Aortic smooth muscle cell (primary cell): ENCODE measurements at places on chromosomes 5 and 9. TPM values are rescaled to one million over a fixed set of nuclear protein-coding genes. Genes with fewer than 3 reads are reported as not detected.

NPR3 gene
- total RNA-seq = 24.3 and 39.2 TPM in 2 replicates

EQTN gene
- total RNA-seq = not detected in 2 replicates

TCF7 gene
- total RNA-seq = 1.2 and 2.8 TPM in 2 replicates

ANKRD31 gene
- total RNA-seq = 0.06 and 0.13 TPM in 2 replicates

IL5 gene
- not detected in 2 replicates for total RNA-seq

NOTCH1 gene
- total RNA-seq = 23.5 and 39.6 TPM in 2 replicates

ZFAND5 gene
- 130 and 183 TPM in 2 replicates for total RNA-seq

DBH gene
- total RNA-seq = not detected in 2 replicates

AMBP gene
- 0.12 and 0.53 TPM in 2 replicates for total RNA-seq

ZBTB43 gene
- total RNA-seq = 12.9 and 14.0 TPM in 2 replicates

CLK4 gene
- total RNA-seq = 28.1 and 32.2 TPM in 2 replicates

MEIKIN gene
- 0.06 TPM in 1 of 2 replicates, not detected in the other for total RNA-seq

IFNA13 gene
- total RNA-seq = not detected in 2 replicates

HIGD2A gene
- 32.6 and 33.9 TPM in 2 replicates for total RNA-seq

MAP1B gene
- 135 and 251 TPM in 2 replicates for total RNA-seq

SLC22A4 gene
- total RNA-seq = 1.1 and 1.7 TPM in 2 replicates

TRPM3 gene
- 3.3 and 10.9 TPM in 2 replicates for total RNA-seq

RNF224 gene
- total RNA-seq = 0.12 and 0.13 TPM in 2 replicates

ZNF608 gene
- total RNA-seq = 7.7 and 17.3 TPM in 2 replicates

TMOD1 gene
- total RNA-seq = 0.79 and 1.9 TPM in 2 replicates

CCNO gene
- total RNA-seq = 0.40 and 0.50 TPM in 2 replicates

C9orf153 gene
- total RNA-seq = 0.25 and 0.26 TPM in 2 replicates

LTC4S gene
- 6.1 and 6.6 TPM in 2 replicates for total RNA-seq

IL3 gene
- not detected in 2 replicates for total RNA-seq

SHOC1 gene
- not detected in 2 replicates for total RNA-seq

ABITRAM gene
- 5.8 and 6.9 TPM in 2 replicates for total RNA-seq

IFNK gene
- total RNA-seq = not detected in 2 replicates
